ENCODE measurements at places on chromosomes 12 and 14. TPM values are rescaled to one million over a fixed set of nuclear protein-coding genes. Genes with fewer than 3 reads are reported as not detected.

- no peak for DNase-seq
Measured at GRCh38 chr12:132788375-132789098, 26.9 kb upstream of the ANKLE2 start.

DNA sequence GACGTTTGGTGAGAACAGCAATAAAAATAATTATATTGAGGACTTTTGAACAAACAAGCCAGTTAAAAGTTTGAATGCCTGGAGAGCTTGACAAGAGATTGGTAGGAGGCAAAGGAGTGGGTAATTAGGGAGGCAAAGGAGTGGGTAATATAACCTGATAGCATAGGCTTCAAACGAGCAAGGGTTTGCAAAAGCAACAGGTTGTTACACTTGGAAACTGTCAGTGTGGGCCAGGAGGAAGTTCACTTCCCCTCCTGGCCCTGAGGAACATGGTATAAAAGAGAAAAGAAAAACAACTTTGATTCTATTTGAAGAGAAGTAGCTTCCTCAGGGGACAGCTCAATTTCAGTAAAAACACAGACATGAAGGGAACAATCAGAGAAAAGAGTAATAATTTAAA is 121.7 kb downstream of the CCER1 start:
- DNase-seq, result no peak

GRCh38 chr12:117125272-117125613 is 26.0 kb upstream of the TESC start:
- DNase-seq, result no peak

GRCh38 chr14:91872517-91873470 is 5.5 kb upstream of the TC2N start:
- peak; percentile 58 for DNase-seq

GRCh38 chr12:75550401-75551240 is 39.2 kb upstream of the KRR1 start:
- DNase-seq, result no peak

GRCh38 chr14:20490563-20490962 is 14.8 kb upstream of the RNASE10 start:
- no peak for DNase-seq

GRCh38 chr12:14769466-14769968 is 33.8 kb downstream of the WBP11 start:
- peak; percentile 53 for DNase-seq

DNA sequence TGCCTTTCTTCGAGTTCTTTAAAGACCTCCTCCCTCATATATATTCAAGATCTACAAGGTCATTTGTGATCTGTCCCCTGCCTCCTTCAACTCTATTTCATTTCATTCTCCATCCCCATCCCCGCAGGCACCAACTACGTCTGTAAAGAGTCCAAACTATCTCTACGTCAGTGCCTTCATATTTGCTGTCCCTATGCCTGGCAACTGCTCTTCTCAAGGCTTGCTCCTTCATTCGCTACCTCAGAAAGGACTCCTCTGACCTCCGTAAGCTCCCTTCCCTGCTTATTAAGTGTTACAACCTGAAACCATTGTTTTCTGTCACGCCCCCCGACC is 650 bp downstream of the LLPH start:
- no peak for DNase-seq

Gene NDUFA12
- 75.2 TPM for total RNA-seq

Gene BMP4
- 2.0 TPM for total RNA-seq

Gene CYP27B1
- 3.9 TPM for total RNA-seq

Gene GRIP1
- total RNA-seq, result 12.0 TPM

Gene OTX2
- not detected for total RNA-seq

Gene EML5
- total RNA-seq, result 19.3 TPM

Gene TAS2R19
- total RNA-seq, result 10.4 TPM

Data from testis (tissue), 5 donors.